ENCODE measurements at places on chromosomes 7 and 10.

- no peak for DNase-seq
Measured at GRCh38 chr7:64277630-64278029, 36.1 kb upstream of the ZNF736 start.

GRCh38 chr7:134875867-134876266, 96.4 kb downstream of the CALD1 start:
- DNase-seq, result no peak

- no peak for DNase-seq
Measured at GRCh38 chr10:45602082-45602730, 70.4 kb downstream of the ZFAND4 start.

DNA sequence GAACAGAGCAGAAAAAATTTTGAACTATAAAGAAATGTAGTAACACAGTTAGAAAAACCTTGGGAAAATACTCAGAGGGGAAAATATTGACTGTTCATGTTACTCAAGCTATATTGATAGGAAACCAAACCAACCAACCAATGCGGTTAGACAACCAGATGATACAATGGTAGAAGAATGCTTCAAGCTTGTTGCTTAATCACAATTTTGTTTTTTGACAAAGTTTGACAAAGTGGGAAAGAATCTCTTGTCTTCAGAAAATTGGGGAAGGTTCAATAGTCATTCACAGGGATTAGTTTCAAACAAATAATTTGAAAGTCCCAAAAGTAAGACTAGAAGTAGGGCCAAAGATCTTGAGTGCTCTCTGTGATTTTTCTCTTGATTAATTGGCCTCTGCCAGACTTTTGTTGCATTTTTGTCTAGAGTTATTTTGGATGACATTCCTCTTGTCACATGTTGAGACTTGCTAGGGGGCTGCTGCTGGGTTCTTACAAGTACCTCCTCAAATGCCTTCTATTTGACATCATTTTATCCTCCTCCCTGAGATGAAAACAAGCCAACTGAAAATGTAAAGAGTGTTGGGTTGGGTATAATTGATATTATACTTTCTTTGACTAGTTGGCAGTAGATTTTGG, 233.1 kb upstream of the PHYHIPL start:
- no peak for DNase-seq

GRCh38 chr10:31595992-31596391, 277.0 kb downstream of the ZEB1 start:
- DNase-seq, result no peak

GRCh38 chr10:124344931-124345330, 73.8 kb downstream of the OAT start:
- no peak for DNase-seq

GRCh38 chr7:2851497-2851896, 7.4 kb upstream of the GNA12 start:
- DNase-seq, result no peak

DNA sequence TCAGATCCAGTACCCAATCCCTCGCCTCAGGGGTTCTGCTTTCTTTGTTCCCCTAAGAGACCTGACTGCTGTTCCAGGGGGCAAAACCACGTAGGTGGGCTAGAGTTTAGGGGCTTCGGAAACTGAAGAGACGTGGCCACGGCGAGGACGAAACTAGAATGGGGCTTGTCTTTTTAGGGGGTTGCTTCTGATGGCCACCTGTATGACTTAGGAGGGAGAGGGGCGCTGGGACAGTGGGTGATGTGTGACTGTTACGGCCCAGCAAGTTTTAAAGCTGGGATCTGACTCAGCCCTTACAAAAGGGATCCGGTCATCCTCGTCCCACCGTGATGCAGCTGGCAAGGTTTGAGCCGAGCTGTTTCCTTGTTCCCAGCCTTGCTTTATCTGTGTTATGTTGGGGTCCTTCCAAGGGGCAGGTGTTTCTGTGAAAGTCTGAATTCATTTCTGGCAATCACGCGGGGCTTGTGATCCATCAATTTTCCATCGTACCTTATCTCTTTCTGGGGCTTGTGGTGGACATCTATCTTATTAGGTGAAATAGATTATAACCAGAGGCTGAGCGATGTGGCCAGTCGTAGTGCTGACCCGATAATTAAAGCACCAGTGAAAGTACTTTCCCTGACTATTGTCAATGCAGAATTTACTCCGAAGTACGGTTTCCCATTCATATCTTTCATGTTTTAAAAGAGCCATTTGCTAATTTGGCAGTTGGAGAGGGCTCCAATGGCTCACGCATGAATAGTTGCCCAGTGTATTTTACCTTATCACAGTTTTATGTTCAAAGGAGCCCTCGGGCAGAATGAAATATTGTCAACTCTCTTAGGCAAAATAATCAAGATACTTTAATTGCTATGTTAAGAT, 830 bp downstream of the MET start:
- DNase-seq, result no peak

GRCh38 chr10:113916053-113916452, 61.6 kb downstream of the NHLRC2 start:
- no peak for DNase-seq

GRCh38 chr7:22356701-22357310, at the start of gene RAPGEF5:
Gene RAPGEF5, minus strand, starts transcription at chr7:22357154. Its CDS starts 94 bp downstream, at chr7:22357060.
- no peak for DNase-seq

DNA sequence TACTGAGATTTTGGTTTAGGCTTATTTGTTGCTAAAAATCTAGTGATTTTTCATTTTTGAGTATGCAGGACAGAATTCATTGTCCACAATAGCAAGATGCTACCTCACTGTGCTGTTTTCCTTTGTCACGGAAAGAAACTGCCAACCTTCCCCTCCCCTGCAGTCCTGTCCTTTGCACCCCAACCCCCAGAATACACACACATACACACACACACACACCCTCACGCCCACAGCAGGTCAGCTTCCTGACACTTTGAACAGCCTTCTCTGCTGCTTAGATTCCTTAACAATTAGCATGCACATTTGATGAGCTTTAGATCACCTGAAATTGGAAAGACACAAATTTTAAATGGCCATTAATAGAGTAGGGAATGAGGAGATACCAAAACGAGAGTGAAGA, 32.1 kb downstream of the ARMC3 start:
- no peak for DNase-seq

DNA sequence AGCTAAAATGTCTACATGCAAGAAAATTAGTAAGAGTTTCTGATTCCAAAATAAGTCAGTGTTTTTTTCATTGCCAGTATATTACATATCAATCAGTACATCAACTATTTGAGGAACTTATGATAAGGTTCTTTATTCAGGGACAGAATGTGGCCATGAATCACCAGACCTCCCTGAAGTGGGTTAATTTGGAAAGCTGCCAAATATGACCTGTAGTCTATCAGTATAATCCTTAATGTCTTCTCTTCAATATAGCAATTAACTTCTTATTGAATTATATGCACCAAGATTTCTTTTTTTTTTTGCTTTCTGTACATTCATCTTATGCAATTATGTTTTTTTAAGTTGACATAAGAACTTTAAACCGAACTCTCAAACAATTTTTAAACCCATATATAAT, 714.5 kb upstream of the POT1 start:
- no peak for DNase-seq

- DNase-seq, result no peak
Measured at GRCh38 chr7:74115326-74115725, 31.7 kb downstream of the LIMK1 start.

- no peak for DNase-seq
Measured at GRCh38 chr10:66321723-66322665, 603.8 kb upstream of the LRRTM3 start.
